ENCODE measurements at places on chromosomes 6 and 20. TPM values are rescaled to one million over a fixed set of nuclear protein-coding genes. Genes with fewer than 3 reads are reported as not detected.

GRCh38 chr6:5250911-5251310, 9.8 kb downstream of the LYRM4 start:
- no peak for DNase-seq

- DNase-seq: no peak
Observed at GRCh38 chr20:41139227-41140093, 2.1 kb downstream of the PLCG1 start.

GRCh38 chr6:6376845-6377244, 56.4 kb upstream of the F13A1 start:
- no peak for DNase-seq

GRCh38 chr6:37308069-37308815, 45.5 kb upstream of the RNF8 start:
- no peak for DNase-seq

DNA sequence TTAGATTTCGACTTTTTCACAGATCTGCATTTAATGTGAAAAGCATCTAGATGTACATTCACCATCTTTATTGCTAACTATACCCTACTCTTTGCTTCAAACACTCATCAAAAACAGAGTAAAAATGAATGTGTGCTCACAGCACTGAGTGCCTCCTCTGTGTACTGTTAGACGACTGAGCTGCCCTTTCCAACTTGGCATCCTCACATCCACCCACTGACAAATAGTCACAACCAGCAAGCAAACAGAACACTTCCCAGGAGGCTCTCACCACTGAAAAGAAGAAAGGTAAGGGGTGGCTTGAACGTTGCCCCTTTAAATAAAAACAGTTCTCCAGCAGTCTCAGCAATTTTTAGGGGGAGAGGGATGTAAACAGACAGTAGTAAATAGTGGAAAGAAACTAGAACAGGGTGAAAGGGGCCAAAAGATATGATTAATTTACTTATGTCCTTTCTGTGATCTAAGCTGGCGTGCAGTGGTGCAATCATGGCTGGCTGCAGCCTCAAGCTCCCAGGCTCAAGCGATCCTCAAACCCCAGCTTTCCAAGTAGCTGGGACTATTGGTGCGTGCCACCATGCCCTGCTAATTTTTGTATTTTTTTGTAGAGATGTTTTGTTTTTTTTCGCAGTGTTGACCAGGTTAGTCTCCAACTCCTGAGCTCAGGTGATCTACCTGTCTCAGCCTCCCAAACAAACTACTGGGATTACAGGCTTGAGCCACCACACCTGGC, 48.7 kb downstream of the IPCEF1 start:
- no peak for DNase-seq

DNA sequence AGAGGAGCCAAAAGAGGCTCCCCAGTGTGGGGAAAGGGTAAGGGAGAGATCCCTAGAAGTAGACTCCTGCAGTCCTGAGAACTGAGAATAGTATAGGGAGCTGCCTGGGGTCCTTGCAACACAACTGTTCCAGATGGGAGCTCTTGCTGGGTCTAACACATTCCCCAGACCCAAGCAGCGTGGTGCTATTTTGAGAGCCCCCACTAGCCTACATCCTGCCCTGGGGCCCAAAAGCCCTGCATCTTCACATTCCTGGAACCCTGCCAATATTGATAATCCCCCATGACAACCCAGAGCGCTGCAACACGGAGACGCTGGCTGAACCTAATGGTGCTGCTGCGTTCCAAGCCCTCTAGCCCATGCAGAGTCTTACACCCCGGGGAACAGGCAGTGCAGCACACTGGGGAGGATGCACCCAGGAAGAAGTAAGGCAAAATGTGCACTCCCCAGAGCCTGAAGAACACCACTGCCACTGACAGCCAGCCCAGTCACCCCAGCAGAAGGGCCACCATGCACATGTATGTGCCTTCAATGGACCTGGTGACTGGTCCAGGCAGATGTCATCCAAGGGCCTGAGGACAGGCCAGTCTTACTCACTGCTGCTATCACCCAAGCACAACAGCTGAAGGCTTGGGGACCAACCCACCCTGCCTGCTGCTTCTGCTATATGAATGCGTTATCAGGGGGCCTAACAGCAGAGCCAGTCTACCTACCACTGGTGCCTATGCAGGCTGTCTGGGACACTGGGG, 7.0 kb upstream of the RNF217 start:
- DNase-seq: peak; percentile 15

DNA sequence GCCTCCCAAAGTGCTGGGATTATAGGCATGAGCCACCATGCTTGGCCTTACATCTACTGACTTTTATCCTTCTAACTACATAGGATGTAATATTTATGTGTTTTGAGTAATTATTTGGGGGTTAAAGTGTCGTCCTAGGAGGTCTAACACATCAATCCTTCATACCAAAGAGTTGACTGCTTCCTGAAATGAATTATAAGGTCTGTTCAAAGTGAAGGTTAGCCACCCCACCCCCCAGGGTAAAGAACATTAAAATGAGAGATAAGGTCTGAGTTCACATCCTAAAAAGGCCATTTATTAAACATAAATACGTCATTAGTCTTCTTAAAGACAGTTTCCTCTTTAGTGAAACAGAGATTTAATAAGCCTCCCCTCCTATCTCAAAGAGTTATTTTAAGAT, 33.8 kb downstream of the TNFAIP3 start:
- no peak for DNase-seq

DNA sequence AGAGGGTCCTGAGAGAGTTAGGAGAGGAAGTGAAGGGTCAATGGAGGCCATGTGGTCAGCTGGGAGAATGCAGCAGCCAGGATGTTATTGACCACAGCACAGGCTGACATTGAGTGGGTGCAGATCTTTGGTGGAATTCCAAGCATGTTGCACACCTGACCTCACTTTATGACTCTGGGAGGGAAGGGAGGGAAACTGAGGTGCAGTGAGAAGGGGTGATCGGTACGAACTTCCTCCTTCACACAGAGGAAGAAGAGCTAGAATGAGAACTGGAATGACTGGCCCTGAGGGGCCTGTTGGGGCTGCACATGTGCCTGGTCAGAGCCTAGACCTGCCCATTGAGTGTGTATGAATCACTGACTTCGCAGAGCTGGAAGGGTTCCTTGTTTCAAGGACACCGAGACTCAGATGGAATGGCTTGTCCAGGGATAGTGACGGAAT, 9.8 kb downstream of the FAM83D start:
- no peak for DNase-seq

GRCh38 chr6:7803214-7803613, 77.3 kb downstream of the BMP6 start:
- no peak for DNase-seq

Gene CFAP61
- not detected for total RNA-seq

Gene CENPQ
- total RNA-seq: 31.1 TPM

Gene ARG1
- not detected for total RNA-seq

Gene EYS
- total RNA-seq: 0.03 TPM

Gene WFDC5
- total RNA-seq: not detected

Gene SERAC1
- 25.0 TPM for total RNA-seq

Gene LST1
- not detected for total RNA-seq

Gene ADISSP
- 42.8 TPM for total RNA-seq

Gene MCCD1
- not detected for total RNA-seq

Data from neural progenitor cell (in vitro differentiated cells).